ENCODE measurements at places on chromosomes 6 and 20.

- DNase-seq: no peak
Observed at GRCh38 chr6:79597155-79597554, 34.0 kb upstream of the SH3BGRL2 start.

GRCh38 chr6:27209659-27210269 lies 37.7 kb upstream of the PRSS16 start:
- DNase-seq: no peak

GRCh38 chr6:53673162-53673727 lies 7.7 kb upstream of the KLHL31 start:
- DNase-seq: peak; percentile 40

DNA sequence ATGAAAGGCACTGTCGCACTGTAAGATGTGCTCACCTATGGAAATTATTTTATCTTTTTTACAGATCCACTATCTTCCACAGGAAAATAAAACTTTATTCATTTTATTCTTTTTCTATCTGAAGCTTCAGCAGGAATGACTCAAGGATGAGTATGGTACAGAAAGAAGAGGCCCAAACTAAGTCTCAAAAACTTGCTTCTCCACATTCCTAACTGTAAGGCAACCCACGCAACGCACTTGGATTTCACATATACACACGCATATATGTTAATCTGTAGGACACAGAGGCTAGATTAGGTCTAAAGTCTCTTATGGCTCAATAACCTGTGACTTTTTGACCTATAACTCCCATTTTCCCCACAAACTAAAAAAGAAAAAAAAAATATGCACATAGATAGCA lies 81.9 kb downstream of the RALGAPA2 start:
- DNase-seq: no peak

- no peak for DNase-seq
Observed at GRCh38 chr6:105780146-105780860, 305.8 kb upstream of the PRDM1 start.

DNA sequence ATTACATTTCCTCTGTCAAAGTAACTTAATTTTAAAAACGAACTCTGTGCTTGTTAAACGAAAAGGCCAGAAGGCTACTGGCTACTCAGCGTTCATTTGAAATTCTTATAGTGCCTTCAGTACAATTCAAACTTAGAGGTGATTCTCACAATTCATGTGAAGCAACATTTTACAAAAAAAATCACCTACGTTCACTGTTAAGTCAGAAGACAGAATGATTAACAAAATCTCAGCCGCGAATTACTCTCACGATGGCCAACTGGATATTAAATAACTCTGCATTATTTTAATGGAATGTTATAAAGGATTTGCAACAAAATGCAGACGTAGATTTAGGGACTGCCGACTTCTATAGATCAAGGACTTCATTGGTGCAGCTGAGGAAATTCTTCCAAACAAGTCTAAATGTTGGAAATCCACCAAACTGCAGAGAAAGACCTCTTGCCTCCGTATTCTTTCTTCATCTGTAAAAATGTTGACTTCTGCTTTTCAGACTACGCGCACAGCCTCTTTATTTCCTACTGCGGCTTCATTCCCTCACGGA lies 1.6 kb upstream of the QKI start:
- no peak for DNase-seq

GRCh38 chr6:29925727-29926412 lies 16.5 kb upstream of the HLA-A start:
- no peak for DNase-seq

DNA sequence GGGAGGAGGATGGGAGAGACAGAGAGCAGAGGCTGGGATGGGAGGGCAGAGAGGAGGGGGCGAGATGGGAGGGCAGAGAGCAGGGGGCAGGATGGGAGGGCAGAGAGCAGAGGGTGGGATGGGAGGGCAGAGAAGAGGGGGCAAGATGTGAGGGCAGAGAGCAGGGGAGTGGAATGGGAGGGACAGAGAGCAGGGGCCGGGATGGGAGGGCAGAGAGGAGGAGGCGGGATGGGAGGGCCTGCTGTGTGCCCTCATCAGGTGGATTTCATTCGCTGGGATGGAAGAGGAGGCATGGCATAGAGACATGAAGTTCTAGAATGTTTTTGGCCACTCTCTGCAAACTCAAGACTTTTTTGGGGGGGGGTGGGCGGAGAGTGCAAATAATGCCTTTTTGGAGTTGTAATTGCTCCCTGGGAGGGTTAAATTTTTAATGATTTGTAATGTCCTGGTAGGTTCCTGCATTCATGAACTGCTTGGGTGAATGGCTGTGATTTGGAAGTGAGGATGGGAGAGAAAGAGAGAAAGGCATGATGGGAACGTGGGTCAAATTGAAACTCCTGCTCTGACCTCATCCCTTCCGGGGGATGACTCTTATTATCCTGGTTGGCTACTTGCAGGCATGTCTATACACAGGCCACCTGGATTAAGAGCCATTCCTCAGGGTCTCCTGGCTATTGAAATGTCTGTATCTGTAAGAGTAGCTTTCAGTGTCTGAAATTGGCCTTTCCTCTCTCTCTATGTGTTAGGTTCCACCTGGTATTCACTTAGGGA lies 162.4 kb upstream of the AGPAT4 start:
- no peak for DNase-seq

GRCh38 chr6:25312034-25312620 lies 33.0 kb downstream of the CARMIL1 start:
- DNase-seq: no peak

- DNase-seq: no peak
Observed at GRCh38 chr6:51120016-51120415, 301.3 kb downstream of the TFAP2B start.

GRCh38 chr6:134938896-134939295 lies 11.0 kb downstream of the ALDH8A1 start:
- DNase-seq: no peak

DNA sequence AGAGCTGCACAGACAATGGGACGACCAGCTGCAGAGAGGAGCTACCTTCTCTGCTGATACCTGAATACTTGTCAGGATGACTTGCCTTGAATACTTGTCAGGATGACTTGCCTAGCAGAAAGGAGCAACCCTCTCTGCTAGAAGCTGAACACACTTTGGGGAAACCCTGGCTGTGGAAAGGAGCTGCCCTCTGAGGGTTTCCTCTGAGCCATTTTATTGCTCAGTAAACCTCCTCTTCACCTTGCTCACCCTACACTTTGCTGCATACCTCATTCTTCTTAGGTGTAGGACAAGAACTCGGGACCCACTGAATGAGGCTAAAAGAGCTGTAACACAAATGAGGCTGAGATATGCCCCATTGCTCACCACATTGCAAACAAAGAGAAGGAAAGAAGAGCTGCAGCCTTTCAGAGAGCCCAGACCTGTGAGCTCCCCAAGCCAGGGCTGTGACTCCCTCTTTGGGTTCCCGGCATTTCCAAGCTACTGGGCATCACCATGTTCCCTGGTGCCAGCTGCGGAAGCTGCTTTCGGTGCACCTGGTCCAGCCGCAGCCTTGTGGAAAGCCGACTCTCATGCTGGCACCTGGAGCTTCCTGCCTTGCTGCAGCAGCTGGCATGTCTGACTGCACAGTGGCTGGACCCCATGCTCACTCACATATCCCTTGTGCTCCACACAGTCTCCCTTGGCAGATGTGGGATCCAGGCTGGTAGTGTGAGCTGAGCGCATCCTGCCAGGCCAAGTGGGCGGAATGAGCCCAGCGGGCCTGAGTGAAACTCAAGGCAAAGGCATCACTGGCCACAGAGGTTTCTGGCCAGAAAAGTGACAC lies 106.7 kb upstream of the AHI1 start:
- DNase-seq: no peak

DNA sequence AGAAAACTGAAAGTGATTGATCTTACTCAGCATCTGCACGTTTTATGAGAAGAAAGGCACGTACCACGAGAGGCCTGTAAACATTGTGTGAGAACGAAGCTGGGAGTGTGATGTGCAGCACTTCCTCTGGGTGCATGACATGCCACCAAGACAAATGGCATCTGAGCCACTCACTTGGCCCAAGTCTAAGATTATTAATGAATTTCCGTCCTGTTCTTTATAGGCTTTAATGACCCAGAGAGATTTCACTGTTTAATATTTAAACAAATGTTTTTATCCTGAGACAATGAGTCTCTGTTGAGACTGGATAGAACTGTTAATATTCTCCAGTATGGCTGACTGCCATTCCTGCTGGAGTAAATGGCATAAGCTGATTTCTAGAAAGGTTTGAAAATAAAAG lies 172.6 kb upstream of the PHACTR1 start:
- DNase-seq: no peak

DNA sequence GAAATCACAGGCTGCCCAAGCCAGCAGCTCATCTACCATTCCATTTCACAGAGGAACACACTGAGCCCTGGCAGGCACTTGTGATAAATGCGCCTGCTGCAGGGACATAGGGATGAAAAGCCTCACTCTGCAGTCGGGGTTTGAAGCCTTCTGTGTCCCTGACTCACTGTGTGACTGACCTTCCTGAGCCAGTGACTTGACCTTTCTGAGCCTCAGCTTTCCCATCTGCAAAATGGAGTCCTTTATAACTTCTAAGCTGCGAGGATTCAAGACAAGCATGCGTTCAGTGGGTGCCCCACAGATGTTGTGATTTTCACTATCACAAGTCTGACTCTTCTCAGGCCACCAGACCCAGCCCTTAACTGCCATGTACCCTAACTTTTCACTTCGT lies 5.5 kb downstream of the TGM2 start:
- DNase-seq: no peak

GRCh38 chr6:12232339-12232738 lies 57.8 kb upstream of the EDN1 start:
- peak; percentile 83 for DNase-seq

GRCh38 chr20:32650401-32650944 lies 23.3 kb downstream of the C20orf203 start:
- DNase-seq: no peak

- peak; percentile 78 for DNase-seq
Observed at GRCh38 chr6:125749173-125749864, at the start of gene HEY2. Gene HEY2 (plus strand): TSS chr6:125749632. CDS start chr6:125749777, 145 bp downstream.

Measured in amniotic epithelial cell (primary cell).